Right renal pelvis (tissue), 4 donors: ENCODE measurements at places on chromosomes 7 and 10. TPM values are rescaled to one million over a fixed set of nuclear protein-coding genes. Genes with fewer than 3 reads are reported as not detected.

Gene OR2A14
- polyA plus RNA-seq = not detected

Gene MINDY4
- 12.2 TPM for polyA plus RNA-seq

Gene PAPSS2
- 50.1 TPM for polyA plus RNA-seq

Gene NRCAM
- polyA plus RNA-seq = 20.5 TPM

Gene LEP
- 0.12 TPM for polyA plus RNA-seq

Gene ACHE
- 3.8 TPM for polyA plus RNA-seq

Gene VAX1
- not detected for polyA plus RNA-seq

Gene FXYD4
- not detected for polyA plus RNA-seq

Gene NANOS1
- 3.4 TPM for polyA plus RNA-seq

Gene BNIP3
- polyA plus RNA-seq = 73.8 TPM

Gene ZNF365
- polyA plus RNA-seq = 0.26 TPM

Gene TMEM236
- 0.31 TPM for polyA plus RNA-seq

Gene LRIT1
- polyA plus RNA-seq = not detected

Gene EN2
- polyA plus RNA-seq = 0.07 TPM

Gene SFTPA2
- polyA plus RNA-seq = 0.05 TPM

Gene HSPA12A
- 39.2 TPM for polyA plus RNA-seq

Gene UNCX
- polyA plus RNA-seq = 8.3 TPM

Gene AKR1C4
- polyA plus RNA-seq = not detected

Gene SLC13A1
- 17.3 TPM for polyA plus RNA-seq

Gene CALY
- 0.21 TPM for polyA plus RNA-seq

Gene TUBAL3
- polyA plus RNA-seq = not detected
